ENCODE measurements at places on chromosomes 16 and 17.

GRCh38 chr17:44902135-44902760 is 3.0 kb upstream of the EFTUD2 start:
- DNase-seq: no peak

GRCh38 chr17:40356990-40357881 is 7.3 kb downstream of the GJD3 start:
- DNase-seq: no peak

DNA sequence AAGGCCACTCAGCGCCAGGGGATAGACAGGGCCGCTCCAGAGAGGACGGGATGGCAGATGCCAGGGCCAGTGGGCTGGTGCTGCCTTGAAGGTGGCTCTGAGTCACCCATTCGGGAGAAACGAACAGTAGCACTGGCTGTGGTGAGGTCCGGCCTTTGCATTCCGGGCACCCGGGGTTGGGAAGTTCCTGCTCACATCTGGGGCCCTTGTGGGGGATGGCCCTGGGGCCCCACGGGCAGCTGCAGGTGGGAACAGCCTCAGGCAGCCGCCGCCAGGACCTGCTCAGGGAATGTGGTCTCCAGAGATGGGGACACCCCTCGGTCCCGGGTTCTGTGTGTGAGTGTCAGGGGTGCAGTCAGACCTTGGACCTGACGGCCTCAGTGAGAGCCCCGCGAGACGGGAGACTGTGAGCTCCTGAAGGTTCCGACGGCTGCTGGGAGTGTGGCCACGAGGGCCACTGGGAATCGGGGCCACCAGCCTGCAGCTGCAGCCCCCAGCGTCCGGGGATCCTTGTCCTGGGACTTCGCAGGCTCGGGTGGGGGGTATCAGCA is 1.4 kb downstream of the CBFA2T3 start:
- DNase-seq: no peak

DNA sequence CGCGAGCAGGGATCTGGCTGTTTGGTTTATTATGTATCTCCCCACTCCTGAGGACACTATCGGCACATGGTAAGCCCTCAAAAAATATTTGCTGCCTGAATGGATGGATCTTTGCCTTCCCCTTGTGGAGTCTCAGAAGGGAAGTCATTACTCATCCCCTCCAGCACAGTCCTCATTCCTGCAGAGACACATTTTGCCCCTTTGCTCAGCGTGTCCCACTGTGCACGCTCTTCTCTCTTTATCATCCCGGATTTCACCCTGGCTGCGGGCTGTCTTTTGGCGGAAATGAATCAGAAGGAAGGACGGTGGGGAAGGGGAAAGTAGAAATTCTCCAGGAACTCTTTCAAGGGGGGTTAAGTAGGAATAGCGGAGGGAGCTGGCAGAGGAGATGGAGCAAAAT is 125.2 kb upstream of the CDC42EP4 start:
- DNase-seq: no peak

Measured in GM12878 (cell line).